ENCODE measurements at places on chromosomes 4 and X.

- DNase-seq = no peak
Measured at GRCh38 chr4:89214308-89214707, 93.3 kb downstream of the GPRIN3 start.

DNA sequence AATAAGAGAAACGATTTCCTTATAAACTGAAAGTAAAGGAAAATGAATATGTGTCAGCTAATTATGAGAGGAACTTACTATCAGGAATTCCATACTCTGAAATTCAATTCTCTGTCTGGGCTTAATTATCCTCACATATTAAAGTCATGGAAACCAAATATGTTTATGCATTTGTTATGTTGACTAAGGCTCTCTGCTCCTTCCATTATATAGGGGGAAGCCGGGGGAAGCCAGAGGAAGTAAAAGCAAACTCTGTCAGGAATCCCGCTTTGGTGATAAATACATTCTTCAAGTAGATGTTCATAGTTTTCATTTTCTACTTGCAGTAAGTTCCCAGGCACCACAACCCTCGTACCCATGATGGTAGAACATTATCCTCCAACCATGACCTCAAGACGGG is 142.8 kb upstream of the VCX2 start:
- DNase-seq = no peak

DNA sequence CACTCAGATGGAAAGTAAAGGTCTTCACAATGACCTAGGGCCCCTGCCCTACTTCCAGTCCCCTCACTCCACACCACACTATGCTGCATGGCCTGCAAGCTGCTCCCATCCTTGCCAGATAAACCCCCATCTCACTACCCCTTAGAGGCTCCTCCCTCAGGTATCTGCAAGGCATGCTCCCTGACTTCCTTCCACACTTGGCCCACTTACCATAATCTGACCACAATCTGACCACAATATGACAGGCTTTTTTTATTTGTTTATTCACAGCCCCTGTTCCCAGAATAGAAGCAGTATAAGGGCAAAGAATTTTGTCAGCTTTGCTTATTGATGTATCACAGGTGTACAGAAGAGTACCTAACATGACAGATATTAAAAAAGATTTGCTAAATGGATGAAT is 124.7 kb downstream of the CAMK2D start:
- no peak for DNase-seq

DNA sequence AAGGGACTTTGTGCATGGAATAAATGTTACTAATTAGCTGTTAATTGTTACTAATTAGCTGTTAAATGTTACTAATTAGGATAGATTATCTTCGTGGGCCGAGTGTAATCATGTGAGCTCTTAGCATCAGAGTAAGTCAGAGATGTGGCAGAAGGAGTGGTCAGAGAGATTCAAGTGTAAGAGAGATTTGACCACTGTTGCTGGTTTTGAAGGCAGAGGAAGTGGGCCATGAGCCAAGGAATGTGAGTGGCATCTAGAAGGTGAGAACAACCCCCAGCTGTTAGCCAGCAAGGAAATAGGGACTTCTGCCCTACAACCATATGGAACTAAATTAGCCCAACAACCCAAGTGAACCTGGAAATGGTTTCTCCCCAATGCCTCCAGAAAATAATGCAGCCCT is 28.2 kb downstream of the ODAPH start:
- DNase-seq = no peak

- no peak for DNase-seq
Measured at GRCh38 chrX:110722135-110722534, 73.5 kb downstream of the CHRDL1 start.

- DNase-seq = no peak
Measured at GRCh38 chr4:187663076-187663475, 332.5 kb upstream of the ZFP42 start.

DNA sequence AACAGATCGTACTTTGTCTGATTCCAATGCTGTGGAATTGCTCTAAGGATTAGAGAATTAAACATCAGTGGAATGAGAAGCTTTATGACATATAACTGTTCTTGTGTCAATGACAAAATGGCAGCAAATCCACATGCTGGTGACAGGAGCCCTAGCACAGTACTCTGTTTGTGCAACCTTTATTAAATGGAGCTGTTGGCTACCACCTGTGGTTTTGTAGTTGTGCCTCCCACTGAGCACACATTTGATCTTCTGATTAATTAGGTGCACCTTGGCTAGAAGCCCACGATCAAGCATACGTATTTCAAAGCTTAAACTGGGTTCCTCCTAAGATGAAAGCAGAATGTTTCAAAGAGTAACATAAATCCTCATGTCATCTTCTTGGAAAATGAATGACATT is 394.0 kb upstream of the IGFBP7 start:
- no peak for DNase-seq

DNA sequence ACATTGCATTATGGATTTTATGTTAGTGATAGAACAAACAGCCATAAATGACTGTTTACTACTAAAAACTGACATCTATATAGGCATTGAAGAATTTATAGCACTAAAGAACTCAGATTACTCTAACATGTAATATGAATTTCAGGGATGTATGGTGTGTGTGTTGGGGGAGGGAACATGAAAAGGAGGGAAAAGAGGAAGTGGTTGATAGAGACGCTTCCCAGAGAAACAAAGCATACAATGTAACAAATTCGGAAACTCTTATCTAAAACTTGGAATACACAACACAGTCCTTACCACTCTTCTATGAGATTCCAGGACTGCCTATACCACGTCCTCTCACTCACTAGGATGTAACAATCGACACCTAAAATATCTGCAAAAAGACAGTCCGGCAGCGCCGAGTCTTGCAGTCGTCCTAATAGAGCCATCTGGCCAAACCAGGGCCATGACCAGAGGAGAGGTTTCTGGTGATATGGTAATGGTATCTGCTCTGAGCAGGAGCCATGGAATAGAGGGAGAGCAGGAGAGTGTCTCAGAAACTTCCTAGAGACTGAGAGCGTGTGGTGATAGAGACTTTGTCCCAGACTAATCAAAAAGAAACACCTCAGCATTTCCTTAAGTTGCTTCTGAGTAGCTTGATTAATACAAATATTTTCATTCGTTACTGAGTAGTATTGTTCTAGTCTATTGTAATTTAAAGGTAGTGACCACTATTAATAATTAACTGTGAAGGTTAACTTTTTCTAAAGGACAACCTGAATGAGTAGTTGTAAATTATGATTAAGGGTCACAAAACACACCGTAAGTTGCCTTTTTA is 251.9 kb upstream of the ETNPPL start:
- no peak for DNase-seq

DNA sequence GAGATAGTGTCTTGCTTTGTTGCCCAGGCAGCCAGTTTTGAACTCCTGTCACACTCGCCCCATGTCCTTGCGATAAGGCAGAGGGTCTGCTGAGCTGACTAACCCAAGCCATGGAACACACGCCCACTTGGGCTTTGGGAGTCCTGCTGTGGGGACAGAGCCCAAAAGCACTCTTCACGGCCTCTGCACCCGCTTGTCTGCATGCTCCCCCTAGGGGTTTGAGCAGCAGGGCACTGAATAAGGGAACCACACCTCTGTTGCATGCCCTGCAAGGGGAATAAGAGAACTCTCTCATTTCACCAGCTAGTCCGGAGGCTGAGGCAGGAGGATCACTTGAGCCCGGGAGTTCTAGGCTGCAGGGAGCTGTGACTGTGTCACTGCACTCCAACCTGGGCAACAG is 166.0 kb downstream of the STAG2 start:
- DNase-seq = no peak

GRCh38 chr4:2081540-2081939 is 22.4 kb downstream of the NAT8L start:
- no peak for DNase-seq

GRCh38 chrX:154490021-154490413 is 412 bp downstream of the SLC10A3 start:
- no peak for DNase-seq

DNA sequence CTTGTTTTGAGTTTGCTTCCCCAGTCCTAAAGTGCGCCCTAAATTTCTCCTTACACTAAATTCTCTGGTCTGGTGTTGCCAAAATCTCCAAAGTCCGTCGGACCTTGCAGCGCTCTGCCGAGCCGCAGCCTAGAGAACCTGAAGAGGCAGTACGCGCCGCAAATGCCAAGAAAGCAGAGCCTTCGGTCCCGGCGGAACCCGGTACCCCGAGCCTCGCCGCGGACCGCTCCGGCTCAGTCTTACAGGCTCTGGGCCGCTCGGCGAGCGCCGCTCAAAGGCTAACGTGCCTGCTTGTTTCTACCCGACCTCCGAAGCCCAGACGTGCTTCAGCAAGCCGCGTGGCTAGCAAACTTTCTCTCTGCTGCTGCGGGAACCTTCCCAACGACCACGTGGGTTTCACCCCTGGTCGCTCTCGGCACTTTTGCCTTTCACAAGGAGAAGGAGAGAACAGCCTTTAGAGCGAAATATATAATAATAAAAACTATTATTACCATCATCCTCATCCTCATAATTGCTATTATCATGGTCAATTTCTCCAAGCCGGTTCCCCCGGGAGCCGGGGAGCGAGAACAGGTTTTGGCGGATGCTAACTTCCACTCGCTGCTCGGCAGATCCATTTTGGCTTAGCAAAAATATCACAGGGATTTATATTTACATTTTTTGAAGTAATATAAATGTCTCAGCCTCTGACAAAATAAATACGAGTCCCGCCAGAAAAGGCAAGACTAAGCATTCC is 2.2 kb upstream of the HTR2C start:
- no peak for DNase-seq

All from HCT116 (cell line).